CD4-positive, alpha-beta T cell (primary cell): ENCODE measurements at places on chromosomes 1 and 21. TPM values are rescaled to one million over a fixed set of nuclear protein-coding genes. Genes with fewer than 3 reads are reported as not detected.
A peak's percentile ranks its signal among the peaks of the same experiment; 100 is the strongest.

KCNT2 gene
- total RNA-seq: not detected

DNA sequence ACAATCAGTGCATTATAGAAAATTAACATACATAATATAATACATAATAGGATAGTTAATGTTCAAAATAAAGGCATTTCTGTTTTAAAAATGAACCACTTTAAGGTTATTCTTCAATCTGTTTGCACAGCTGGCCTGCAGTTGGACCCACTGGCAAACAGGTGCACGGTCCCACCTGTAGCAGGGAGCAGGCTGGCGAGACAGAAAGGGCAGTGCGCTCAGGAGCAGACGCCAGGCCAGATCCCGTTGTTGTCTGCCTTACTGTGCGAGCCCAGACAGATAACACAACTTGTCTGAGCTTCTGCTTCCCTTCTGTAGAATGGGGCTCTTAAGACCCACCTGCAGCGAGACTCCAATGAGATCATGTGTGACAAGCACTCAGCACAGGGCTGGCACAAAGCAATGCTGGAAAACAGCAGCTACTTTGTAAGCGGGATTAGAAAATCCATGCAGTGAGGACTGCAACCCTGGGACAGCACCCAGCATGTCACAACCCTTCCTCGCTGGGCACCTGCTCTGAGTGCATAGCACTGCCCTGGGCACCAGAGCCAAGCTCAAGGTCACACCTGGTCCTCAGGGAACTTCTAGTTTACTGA, 33.5 kb downstream of the VPS26C start:
- H3K4me1 ChIP-seq: peaks cover 8% of the 10 kb centered on the region
- peaks cover 61% of the 10 kb centered on the region for H3K36me3 ChIP-seq
- no peak for DNase-seq
- no peak overlapping the region for H3K27ac ChIP-seq

GRCh38 chr1:185853739-185854138, 119.5 kb downstream of the HMCN1 start:
- no peak overlapping the region for H3K4me3 ChIP-seq
- H3K27me3 ChIP-seq: no peaks in the 10 kb centered on the region
- H3K36me3 ChIP-seq: no peaks in the 10 kb centered on the region

DNA sequence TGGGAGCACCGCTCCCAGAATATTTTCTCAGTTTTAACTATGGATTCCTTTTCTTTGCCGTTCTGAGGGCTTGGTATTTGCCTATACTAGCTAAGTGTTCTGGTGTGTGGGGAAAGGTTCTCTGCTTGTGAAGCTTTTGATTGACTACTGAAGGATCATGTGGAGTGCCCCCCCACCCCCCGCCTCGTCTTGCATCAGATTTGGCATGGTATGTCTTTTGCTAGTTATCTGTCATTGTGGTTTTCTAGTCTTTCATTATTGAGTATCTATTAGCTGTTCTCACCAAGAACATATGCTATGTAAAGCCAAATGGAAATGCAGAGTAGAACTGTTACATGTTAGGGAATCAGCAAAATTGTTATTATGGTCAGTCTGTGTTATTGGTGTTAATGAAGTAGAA, 58.3 kb downstream of the MACF1 start:
- H3K27ac ChIP-seq: no peak overlapping the region
- H3K4me1 ChIP-seq: peaks cover 18% of the 10 kb centered on the region
- H3K4me3 ChIP-seq: no peak overlapping the region
- H3K36me3 ChIP-seq: peaks cover 32% of the 10 kb centered on the region

DNA sequence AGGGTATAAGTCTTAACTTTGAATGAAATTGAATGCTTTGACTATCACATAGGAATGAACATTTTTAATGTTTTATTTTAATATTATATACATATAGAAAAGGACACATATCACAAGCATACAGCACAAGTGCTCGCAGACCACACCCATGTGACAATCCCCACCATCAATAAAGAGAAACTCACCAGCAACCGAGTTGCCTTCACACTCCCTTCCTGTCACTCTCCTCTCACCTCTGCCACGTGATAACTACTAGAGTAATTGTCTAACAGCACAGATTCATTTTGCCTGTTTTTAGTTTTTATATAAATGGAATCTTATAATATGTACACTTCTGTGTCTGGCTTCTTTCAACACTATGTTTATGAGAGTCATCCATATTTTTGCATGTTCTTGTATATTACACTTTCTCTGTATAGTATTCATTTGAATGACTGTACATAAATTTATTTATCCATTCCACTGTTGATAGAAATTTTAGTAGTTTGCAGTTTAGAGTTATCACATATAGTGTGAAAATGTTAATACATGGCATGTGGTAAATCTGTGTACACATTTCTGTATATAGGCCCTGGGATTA, 304.9 kb upstream of the DUSP10 start:
- no peaks in the 10 kb centered on the region for H3K36me3 ChIP-seq
- no peak for DNase-seq
- H3K27ac ChIP-seq: no peak overlapping the region
- no peak overlapping the region for H3K4me3 ChIP-seq
- H3K4me1 ChIP-seq: no peaks in the 10 kb centered on the region

- no peak for DNase-seq
- no peaks in the 10 kb centered on the region for H3K4me1 ChIP-seq
- H3K4me3 ChIP-seq: no peak overlapping the region
Observed at GRCh38 chr1:171663036-171663853, 10.8 kb upstream of the MYOC start.

- DNase-seq: no peak
- no peaks in the 10 kb centered on the region for H3K27me3 ChIP-seq
- peaks cover 47% of the 10 kb centered on the region for H3K4me1 ChIP-seq
- no peaks in the 10 kb centered on the region for H3K36me3 ChIP-seq
- H3K4me3 ChIP-seq: peak overlapping the region; percentile 56
Observed at GRCh38 chr1:54474310-54475251, 68.4 kb upstream of the SSBP3 start.

GRCh38 chr1:10639775-10640578, 156.5 kb downstream of the CASZ1 start:
- H3K36me3 ChIP-seq: peaks cover 2% of the 10 kb centered on the region
- H3K4me1 ChIP-seq: peaks cover 6% of the 10 kb centered on the region
- H3K4me3 ChIP-seq: no peak overlapping the region
- no peak for DNase-seq
- no peak overlapping the region for H3K27ac ChIP-seq

LIX1L gene
- 21.4 TPM for total RNA-seq
